GM03348 (cell line): ENCODE measurements at places on chromosomes 7 and 10.

- no peak for DNase-seq
These were observed 299.1 kb upstream of the NFE2L3 start for GRCh38 chr7:25852939-25853271.

GRCh38 chr7:120873401-120873800 is 15.5 kb upstream of the TSPAN12 start:
- no peak for DNase-seq

DNA sequence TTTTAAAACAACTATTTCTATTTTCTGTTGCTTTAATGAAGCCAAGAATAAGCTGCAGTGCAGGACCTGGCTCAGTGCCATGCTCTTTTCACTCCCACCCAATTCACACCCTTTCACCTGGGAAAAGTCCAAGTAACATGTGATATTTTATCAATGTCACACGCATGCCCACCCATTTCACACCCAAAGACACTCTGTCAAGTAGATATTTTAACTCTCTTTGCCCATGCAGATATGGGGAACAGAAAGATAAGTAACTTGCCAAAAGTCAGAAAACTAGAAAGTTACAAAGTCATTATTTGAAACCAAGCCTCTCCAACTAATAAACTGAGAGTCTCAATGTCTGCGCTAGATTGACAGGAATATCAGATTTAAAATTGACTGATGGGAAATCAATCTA is 706.7 kb upstream of the PHF14 start:
- no peak for DNase-seq

GRCh38 chr10:122957474-122957873 is 3.4 kb upstream of the C10orf88 start:
- DNase-seq: no peak

DNA sequence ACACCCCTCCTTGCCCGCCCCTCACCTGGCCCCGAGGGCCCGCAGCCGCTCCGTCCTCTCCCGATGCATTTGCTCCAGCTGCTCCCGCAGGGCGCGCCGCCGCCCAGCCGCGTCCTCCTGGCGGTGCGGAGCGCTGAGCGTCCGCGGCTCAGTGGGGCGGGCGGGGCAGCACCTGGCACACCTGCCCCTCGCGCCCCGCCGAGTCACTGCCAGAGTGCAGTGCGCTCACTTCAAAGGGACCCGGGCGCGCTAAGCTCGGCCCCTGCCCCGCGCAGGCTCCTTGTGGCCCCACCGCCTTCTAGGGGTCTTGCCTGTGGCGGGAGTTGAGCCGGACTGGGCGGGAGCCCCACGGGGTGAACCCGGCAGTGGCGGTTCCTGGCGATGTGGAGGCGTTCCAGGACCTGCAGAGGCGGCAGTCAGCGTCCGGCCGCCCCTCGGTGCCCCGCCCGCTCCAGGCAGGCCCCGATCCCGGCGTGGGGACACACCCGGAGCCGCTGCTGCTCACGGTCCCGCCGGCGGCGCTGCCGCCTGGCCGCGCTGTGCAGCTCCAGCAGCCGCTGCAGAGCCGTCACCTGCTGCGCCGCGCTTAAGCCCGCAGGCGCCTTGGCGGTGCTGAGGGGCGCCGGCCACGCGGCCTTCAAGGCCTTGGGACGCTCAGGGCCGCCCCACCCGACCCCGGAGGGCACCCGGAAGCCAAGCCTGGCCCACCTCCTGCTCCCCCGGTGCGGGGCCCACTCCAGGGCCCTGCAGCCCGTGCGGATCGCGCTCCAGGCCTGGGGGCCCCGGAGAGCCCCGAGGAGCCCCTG is 6.7 kb downstream of the ATP6V1F start:
- peak; percentile 78 for DNase-seq

DNA sequence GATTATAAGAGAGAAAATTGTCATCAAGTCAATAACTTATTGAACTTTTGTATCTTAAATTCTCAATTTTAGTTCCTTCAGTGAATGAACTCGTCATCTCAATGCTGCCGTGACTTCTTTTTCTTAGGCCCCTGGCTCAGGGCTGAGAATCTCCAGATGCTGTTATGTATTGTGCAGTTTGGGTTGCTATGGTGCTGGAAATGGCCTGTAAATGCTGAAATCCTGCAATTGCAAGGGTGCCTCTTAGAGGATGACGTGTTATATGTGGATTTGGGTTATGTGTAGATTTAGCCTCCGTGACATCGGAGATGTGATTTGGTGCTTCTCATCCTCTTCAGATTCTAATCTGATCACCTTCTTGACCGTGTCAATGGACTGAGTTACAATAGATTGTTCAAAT is 55.7 kb upstream of the ZRANB1 start:
- no peak for DNase-seq

GRCh38 chr7:35523292-35523691 is 171.6 kb downstream of the HERPUD2 start:
- no peak for DNase-seq

DNA sequence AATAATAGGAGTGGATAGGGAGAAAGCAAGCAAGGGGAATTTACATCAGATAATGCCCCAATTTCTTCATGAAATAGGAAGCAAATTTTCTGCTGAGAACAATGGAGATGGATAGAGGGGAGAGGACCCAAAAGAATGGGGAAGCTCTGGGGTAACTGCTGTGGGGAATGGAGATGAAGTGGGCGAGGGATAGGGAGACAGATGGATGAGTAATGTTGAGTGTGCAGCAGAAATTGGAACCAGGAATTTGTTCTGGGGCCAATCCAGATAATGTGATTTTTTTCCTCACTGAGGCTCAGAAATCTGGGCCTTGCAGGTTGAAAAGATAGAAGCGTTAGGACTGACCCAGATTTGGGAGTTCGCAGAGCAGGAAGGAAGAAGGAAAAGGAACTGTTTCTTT is 24.5 kb upstream of the MRC1 start:
- DNase-seq: peak; percentile 75

DNA sequence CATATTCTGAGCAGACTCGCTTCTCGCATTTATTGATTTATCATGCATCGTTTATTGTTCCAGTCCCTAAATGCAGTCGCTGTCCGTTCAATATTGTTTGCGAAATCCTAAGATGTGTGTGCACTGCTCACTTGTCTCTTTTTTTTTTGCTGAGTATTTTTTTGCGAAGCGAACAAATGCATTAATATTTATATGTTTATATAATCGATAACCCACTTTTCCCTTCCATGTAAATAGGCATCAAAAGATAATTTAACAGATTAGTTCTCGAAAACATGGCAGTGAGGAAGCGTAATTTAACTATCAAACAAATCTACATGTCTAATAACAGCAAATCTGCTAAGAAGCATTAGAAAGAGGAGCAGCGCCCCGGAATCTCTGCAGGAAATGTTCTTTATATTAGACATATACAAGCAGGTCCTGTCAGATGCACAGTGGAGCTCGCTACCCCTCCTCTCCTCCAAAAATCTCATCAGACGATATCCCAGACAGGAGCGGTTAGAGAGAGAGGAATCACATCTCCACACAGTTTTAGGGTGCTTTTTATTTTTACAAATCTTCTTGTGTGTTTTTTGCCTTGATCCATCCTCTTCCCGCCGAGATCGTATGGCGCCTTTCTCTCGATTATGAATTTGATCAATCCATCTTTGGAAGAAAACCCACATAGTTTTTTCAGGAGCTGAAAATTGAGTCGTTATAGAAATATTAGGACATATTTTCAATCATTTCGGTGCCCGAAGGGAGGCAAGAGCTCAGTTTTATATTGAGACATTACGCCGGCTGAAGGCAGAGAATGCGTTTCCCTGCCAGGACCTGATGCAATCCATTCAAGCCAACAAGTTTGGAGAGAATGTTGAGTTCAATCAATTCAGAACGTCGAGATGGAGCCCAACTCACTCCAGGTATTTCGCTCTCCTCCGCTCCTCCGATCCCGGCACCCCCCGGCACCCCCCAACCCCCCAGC is at the start of gene ARID5B:
Gene ARID5B (plus strand): TSS at position 871 of the 964 bp plus-strand sequence. CDS start 11 bp downstream, at position 882.
- DNase-seq: peak; percentile 66
